ENCODE measurements at places on chromosomes 2 and 18.

- DNase-seq, result no peak
Observed at GRCh38 chr2:102520009-102520408, 47.0 kb downstream of the SLC9A4 start.

- no peak for DNase-seq
Observed at GRCh38 chr2:8569332-8569930, 112.4 kb upstream of the ID2 start.

DNA sequence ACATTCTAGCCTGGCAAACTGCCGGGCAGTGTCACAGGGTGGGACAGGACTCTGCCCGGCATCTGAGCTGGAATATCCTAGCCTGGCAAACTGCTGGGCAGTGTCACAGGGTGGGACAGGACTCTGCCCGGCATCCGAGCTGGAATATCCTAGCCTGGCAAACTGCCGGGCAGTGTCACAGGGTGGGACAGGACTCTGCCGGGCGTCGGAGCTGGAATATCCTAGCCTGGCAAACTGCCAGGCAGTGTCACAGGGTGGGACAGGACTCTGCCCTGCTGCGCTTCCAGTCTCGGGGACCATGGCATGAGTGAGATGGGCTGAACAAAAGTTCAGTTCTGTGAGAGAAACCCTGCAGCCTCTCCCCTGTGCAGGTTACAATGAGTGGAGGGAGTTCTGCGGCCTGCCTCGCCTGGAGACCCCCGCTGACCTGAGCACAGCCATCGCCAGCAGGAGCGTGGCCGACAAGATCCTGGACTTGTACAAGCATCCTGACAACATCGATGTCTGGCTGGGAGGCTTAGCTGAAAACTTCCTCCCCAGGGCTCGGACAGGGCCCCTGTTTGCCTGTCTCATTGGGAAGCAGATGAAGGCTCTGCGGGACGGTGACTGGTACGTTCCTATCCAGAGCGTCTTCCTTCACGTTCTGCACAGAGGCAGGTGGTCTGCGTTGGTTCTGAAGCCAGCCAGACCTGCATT, 80.3 kb downstream of the TPO start:
- no peak for DNase-seq

DNA sequence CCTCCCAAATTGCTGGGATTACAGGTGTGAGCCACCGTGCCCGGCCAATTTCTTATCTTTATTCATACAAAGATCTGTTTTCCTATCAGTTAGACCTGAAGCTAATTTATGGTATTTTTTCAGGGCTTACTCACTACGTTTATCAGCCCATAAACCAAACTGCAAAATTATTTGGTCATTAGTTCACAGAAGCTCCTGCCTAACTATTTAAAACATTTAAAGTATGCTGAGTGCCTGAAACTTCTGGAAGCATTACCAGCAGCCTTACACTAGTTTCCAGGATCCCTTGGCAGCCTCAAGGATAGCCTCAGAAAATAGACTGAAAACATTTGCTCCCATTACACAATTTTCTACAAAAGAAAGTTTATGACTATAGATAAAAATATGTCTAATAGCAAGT, 68.8 kb downstream of the GALNT13 start:
- DNase-seq, result no peak

Measured in kidney glomerular epithelial cell (primary cell).